Activated naive CD4-positive, alpha-beta T cell treated with anti-CD3 and anti-CD28 coated beads, Interleukin-2, amount 50 U/mL, for 72 hours (primary cell): ENCODE measurements at places on chromosomes 16 and 17.

- DNase-seq, result peak; percentile 88
Observed at GRCh38 chr16:67158637-67159600, 790 bp downstream of the TRADD start.

GRCh38 chr17:65312718-65313377, 175.7 kb downstream of the RGS9 start:
- no peak for DNase-seq

- no peak for DNase-seq
Observed at GRCh38 chr16:84182680-84183571, 3.9 kb downstream of the TAF1C start.

DNA sequence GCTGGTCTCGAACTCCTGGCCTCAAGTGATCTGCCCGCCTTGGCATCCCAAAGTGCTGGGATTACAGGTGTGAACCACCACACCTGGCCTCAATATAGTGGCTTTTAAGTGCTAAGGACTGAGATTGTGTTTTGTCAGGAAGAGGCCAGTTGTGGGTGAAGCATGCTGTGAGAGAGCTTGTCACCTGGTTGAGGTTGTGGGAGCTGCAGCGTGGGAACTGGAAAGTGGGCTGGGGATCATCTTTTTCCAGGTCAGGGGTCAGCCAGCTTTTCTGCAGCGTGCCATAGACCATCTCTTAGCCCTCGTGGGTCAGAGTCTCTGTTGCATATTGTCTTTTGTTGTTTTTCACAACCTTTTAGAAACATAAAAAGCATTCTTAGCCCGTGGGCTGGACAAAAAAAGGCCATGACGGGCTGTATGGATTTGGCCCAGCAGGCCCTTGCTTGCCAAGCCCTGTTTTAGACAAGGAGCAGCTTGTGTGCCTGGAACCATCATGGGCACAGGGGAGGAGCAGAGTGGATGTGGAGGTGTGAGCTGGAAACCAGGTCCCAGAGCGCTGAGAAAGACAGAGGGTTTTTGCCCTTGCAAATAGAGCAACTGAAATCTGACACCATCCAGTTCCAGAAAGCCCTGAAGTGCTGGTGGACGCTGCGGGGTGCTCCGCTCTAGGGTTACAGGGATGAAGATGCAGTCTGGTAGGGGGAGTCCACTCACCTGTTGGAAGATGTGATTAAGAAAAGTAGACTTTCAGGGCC, 5.5 kb downstream of the BIRC5 start:
- DNase-seq, result no peak

- no peak for DNase-seq
Observed at GRCh38 chr16:89134269-89134668, 37.3 kb upstream of the CDH15 start.

DNA sequence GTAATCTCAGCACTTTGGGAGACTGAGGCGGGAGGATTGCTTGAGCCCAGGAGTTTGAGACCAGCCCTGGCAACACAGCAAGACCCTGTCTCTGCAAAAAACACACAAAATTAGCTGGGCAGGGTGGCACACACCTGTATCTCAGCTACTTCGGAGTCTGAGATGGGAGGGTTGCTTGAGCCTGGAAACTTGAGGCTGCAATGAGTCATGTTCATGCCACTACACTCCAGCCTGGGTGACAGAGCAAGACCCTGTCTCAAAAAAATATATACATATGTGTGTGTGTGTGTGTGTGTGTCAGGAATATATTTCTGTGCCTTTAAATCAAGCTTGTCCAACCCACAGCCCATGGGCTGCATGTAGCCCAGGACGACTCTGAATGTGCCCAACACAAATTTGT, 55.2 kb downstream of the CRISPLD2 start:
- DNase-seq, result no peak

DNA sequence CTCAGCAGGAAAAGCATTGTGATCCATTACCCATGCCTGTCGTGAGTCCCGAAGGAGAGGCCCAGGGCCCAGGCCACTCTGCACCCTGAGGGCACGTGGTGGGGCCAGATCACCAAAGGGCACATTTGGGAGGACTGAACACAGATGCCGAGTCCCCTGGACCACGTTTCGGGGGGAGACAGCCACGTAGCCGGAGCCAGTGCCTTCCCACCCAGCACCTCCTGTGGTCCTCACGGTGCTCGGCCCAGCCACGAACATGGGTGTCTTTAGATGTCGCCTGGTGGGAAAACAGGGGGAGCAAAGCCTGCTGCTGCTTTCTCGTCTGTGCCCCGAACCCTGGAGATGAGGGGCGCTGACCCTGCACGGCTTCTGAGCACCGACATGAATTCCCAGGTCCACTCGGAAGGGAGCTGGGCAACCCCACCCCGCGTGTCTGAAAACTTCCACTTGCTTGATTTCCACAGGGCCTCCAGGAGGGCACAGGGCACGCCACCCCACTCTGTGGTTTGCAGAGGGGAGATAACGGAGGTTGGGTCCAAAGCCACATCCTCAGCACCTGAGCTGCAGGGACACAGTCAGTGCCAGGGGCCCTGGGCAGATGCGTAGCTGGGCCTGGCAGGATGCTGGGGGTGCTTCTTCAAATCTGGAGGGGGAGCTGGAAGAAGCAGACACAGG, 14.4 kb downstream of the CBFA2T3 start:
- DNase-seq, result no peak

DNA sequence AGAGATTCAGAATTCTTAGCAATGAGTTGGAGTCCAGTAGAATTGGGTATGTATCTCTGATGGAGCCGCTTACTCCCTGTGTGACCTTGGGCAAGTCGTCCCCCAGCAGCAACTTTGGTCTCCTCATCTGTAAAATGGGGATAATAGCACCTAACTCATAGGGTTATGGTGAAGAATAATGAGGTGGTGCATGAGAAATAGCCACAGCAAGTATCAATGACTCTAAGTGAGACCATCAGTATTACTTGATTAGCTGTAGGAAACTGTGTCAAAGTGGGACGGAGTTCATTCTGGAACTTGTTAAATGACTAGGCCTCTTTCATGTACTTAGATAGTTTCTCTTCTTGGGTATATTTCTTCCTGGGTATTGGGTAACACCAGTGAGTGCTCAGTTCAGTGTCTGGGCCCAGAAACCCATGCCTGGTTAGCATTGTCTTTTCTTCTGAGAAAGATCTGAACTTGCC, 6.4 kb downstream of the PRKCB start:
- peak; percentile 44 for DNase-seq

DNA sequence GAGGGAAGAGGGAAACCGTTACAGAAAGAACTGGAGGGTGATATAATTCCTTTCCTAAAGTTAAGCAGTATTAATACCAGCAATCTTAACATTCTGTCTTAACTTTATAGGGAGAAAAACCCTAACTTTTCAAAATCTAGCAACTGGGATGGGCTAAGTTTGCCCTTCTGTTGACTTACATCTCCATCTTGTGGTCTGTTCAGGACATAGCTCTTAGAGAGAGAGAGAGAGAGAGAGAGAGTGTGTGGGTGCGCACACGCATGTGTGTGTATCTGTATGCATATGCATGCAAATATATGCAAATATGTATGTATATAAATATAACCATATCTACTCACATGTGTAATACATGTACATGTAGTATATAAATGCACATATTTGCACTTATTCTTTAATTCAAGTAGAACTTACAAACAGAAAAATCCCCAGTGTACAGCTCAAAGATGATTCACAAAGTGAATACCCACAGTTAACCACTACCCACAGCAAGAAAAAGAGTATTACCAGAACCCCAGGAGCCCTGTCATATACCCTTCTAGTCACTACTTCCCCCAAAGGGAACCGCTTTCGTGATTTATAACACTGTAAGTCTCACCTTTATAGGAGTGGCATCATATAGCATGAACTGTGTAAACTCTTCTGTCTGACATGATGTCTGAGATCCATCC, 46.5 kb downstream of the STX8 start:
- peak; percentile 10 for DNase-seq

- DNase-seq, result no peak
Observed at GRCh38 chr17:73735245-73735644, 91.0 kb upstream of the SDK2 start.

- no peak for DNase-seq
Observed at GRCh38 chr17:4719684-4720221, 9.3 kb downstream of the ARRB2 start.

DNA sequence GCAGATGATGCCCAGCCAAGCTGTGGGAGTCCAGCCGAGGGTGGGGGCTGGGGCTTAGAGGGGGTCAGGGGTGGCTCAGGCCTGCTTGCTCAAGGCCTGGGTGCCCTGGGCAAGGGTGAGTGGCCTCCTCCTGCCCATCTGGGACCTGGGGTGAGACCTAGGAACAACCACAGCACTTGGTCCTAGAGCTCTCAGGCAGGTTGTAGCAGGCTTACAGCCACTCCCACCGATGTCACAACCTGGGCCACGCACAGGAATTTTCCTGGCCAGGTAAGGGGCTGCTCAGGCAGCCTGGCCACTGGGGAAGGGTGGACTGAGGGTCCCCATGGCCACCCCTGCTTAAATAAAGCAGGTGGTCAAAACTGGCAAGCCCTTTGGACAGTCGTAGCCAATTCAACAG, 6.3 kb upstream of the SREBF1 start:
- no peak for DNase-seq

- DNase-seq, result no peak
Observed at GRCh38 chr16:27712251-27712711, 162.3 kb downstream of the KATNIP start.

DNA sequence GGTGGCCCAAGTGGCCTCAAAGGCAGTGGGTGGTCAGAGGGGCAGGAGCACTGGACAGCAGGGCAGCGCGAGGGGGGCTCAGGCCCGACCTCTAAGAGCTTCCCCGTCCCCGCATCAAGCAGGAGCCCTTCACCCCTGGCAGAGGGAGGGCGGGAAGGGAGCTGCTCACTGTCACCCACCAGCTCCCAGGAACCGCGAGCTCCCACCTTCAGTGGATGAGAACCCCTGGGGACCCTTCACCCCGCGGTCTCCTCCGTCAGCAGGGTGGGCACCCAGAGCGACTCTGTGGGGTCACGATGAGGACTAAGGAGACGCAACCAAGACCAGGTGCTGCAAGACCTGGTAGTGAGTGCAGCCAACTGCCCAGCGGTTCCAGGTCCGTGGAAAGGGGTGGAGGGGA, 13.6 kb downstream of the CEP131 start:
- DNase-seq, result no peak
